Urothelium cell line (cell line): ENCODE measurements at places on chromosomes 7 and 10.

GRCh38 chr10:102644066-102644645 lies at the start of gene TRIM8:
TSS of gene TRIM8 (plus strand) at chr10:102644479. CDS start at chr10:102644618, 139 bp downstream.
- peak; percentile 50 for DNase-seq

- peak; percentile 93 for DNase-seq
Observed at GRCh38 chr10:133520193-133520738, 6.9 kb upstream of the CYP2E1 start.

DNA sequence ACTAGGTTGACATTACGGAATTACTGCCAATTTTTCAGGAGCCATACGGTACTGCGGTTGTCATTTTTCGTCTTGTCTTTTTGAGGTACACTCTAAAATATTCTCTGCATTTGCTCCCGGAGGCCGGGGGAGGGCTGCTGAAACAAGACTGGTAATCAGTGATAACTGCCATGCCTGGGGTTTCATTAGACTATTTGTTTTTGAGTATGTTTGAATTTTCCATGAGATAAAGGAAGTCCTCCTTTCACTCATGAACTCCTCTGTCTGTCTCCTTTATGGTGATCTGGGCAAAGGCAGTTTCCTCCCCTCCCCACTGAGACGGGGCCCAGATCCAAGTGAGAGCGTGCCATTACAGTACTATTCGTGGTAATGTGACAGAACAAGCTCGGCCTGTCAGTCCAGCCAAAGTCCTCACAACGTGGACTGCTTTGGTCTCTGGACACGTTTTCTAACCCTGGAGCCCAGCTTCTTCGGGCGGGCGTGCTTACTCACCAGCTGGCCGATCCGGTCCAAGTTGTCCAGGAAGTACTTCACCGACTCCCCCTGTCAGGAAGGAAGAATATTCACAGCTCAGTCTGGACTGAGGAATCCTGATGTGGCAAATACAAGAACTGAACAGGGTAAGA lies 45.1 kb downstream of the AMZ1 start:
- no peak for DNase-seq

DNA sequence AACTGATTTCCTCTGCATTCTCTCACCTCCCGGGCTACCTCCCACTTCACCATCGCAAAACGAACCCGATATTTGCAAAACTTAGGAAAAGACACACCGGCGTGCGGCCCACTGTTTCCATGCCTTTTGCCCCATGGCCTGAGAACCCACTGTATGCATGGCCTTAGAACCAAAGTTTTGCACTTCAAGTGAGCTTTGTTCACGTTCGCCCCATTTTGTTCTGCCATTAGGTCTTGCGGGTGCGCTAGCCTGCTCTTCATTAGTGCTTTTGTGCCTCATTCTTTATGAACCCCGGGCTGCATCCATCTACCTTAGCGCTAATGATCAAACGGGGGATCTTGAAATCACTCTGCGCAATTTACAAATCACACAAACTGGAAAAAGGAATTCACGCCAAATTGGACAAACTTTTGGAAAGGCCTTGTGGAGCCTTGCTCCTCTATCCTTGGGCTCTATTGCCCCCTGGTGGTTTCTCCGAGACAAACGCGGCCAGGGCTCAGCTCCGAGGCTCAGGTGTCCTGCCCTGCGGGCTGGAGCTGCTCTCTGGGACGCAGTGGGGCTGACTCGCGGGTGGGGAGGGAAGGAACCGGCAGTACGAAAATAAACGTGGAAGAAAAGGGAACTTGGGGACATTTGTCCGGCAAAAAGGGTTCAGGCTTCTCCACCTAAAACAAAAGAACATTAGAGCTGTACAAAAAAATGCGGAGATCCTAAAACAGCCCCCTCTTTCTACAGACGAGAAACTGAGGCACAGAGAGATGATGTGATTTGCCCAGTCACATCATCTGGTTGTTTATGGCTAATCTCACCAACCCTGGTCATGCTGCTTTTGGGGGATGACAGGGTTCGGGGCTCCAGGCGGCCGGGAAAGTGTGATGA lies 300.4 kb upstream of the NFE2L3 start:
- peak; percentile 78 for DNase-seq

DNA sequence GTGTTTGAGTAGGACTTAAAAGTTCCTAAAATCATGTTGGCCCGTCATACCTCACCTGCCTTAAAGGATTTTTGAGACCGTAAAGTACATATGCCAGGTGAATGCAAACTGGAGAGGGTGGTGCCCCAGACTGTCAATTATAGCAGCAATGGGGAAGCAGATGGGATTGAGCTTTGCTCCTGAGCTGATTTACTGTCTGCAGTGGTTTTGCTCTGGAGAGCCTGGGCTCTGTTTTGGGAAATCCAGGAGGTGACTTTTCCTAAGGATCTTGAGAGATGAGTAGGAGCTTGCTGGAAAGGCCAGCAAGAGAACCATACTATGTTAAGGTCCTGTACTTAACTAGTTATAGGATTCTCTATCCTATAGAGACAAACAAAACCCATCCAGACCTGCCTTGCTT lies 43.0 kb downstream of the COL13A1 start:
- DNase-seq, result no peak
